IPS-NIHi11 (cell line): ENCODE measurements at places on chromosomes 1 and 21.

DNA sequence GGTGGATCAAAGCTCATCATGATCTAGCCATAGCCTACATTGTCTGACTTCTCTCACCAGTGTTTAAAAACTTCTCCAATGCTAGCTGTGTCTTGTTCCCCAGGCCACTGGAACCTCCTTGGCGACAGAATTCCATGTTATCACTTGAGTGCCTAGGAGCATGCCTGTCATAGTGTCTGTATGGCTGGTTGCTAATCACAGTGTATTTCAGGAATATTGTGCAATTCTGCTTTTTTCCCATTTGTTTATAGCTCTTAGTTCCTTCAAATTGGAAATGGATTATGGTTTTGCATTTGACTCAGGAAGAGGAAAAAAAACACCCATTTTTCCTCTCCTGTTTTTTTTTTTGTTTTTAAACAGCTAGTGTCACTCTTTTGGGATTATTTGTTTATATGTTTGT is 25.5 kb downstream of the ROR1 start:
- no peak for DNase-seq

GRCh38 chr1:172826096-172826741 is 167.3 kb downstream of the FASLG start:
- DNase-seq = peak; percentile 32

- no peak for DNase-seq
Observed at GRCh38 chr1:217462666-217463065, 168.2 kb downstream of the GPATCH2 start.

GRCh38 chr1:216566641-216567205 is 143.5 kb upstream of the USH2A start:
- DNase-seq = no peak

GRCh38 chr1:203675596-203676347 is 49.1 kb downstream of the ATP2B4 start:
- no peak for DNase-seq

GRCh38 chr1:244068567-244068966 is 17.5 kb downstream of the ZBTB18 start:
- no peak for DNase-seq

DNA sequence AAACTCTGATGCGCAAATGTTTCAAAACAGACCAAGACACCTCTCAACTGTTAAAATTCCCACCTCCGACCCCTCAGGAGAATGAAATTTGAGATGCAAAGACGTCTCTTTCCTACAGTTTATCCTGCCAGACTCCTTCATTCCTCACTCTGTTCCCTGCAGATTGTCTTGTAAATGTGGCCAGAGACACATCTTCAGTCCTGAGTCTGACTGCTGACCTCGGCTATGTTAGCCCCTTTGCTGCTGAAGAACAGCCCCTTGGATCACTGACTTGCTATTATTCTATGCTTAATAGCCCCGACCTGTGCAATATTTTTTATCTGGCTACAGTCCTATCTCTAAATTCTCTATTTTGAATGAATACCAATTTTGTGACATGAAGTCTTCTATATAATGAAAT is 16.6 kb upstream of the ESRRG start:
- DNase-seq = peak; percentile 31

DNA sequence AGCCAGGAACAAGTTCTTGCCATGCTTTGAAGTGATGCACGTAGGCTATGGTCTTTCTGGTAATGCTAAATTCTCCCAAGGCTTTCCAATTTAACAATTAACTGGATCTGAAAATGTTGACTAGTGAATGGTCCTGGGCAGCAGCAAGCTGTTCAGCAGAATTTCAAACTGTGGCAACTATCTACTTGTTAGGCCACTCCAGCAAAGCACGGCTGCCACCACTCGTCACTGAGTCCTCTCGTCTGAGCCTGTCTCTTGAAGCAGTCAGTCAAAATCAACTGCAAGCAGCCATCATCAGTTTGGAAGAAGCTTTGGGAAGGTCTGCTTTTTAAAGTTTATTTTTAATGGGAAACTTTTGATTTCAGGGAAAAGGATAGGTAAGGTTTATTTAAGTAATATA is 6.1 kb downstream of the FLVCR1 start:
- DNase-seq = no peak

DNA sequence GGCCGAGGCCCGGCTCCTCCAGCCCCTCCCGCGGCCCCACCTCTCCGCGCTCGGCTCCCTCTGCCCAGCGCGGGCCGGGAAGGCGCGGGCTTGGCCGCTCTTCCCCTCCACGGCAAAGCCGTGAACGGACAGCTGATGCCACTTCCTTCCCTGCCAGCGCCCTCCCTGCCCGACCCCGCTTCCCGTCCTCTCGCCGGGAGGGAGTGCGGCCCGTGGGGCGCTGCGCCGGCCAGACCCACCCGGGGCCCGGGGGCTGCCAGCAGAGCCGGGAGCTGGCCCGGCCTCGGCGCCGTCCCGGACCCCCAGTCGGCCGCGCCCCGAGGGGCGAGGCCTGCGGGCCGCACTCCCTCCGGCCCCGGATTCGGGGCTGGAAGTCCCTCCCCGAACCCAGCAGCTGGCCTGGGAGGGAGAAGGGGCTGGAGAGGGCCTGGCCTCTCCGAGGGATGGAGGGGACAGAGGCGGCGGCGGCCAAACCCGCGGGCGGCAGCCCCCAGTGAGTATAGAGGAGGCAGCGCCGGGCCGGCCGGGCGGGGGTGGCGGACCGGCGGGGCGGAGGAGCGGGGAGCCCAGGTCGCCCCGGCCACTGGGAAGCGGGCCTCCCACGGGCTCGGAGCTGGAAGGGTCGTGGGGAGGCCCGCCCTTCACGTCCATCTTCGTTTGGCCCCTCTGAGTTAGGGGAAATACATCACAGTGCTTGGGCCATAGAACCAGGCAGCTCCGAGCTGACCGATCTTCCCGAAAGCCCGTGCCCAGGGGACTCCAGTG is at the start of gene KIAA1614:
Gene KIAA1614, plus strand, starts transcription at position 97 of the 765 bp plus-strand sequence. Its CDS starts 347 bp downstream, at position 444.
- DNase-seq = peak; percentile 74

DNA sequence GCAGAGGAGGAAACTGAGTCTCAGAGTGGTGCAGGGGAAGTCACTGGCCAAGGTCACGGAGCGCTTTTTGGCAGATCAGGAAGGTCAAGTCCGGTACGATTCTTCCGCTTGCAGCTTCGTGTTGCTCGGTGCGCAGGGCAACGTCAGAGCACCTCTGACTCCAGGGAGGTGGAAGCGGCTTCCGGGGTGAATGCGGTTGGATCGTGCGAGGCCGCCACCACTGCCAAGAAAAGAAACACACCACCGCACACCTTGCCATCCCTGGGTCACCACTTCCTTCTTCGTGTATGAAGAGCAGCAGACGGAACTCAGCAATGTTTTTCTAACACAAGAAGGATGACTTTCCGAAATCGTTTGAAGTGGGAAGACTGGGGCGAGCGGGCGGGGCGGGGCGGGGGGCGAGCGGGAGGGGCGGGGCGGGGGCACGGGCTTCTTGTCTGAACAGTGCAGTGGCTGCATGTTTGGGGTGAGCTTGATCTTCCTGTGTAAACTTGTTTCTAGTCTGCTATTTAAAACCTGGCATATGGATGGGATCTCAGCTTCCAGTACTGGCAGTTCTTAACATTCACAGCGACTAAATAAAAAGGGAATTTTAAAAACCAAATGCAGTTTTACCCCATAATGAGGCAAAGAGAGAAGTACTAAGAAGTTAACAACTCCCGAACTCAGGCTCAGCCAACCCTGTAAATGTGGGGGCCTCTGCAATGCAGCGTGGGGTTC is 300.0 kb downstream of the RRAGC start:
- no peak for DNase-seq

- no peak for DNase-seq
Observed at GRCh38 chr1:106276871-106277270, 779.6 kb upstream of the PRMT6 start.

DNA sequence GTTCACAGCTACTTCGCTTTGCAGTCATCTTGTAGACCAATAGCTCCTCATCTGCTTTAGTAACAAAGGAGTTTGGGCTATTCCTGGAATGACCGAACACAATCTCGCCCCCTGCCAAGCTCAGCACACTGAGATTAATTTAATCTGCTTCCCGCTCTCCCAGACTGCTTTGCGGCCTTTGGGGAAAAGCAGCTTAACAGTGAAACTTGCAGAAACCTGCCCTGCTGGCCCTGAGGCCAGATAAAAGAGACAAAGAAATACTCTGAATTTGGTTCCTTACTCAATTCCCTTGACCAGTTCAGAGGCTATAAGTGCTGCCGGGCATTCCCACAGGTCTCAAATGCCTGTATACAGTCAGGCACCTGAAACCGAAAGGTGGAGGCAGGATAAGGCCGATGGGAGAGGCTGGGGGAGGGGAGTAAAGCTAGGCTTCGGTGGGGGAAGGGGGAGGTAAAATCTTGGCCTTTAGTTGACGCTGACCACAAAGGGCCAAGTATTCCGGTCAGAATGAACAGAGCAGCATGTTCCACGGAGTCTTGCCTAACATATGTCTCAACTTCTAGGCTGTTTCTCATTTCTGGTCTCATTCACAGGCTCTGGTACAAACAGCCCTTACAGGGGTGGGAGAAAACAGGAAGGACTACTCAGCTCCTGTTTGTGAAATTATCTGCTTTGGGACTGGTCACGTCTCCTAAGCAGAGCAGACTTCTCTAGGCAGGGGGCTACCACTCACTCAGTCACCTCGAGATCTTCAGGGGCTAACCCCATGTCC is 17.7 kb upstream of the A3GALT2 start:
- no peak for DNase-seq

DNA sequence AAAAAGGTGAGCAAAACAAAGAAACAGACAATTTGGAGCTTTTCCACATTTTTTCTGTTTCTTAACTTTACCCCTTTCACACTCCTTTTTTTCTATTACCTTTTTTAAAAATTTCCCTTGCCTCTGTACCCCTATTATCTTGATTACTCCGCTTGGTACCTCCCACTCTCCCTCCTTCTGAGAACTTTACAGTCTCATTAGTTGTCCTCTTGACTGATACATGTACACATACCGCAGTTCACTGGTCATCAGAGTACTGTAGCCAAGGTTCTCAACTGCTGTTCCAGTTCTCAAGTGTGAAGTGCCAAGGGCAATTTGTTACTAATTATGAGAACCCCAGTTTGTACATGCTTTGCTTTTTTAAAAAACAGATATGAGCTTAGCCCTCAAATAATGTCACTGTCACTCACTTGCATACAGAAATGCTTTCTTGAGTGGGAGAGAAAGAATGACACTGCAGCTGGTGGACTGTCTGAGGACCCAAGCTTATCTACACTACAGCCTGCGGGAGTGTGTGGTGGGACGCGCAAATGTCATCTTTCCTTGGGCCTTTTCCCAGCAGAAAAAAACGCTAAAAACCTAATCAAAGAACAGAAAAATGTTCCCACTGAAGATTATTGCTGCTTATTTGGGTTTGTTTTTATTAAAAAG is 160.8 kb downstream of the DISP1 start:
- no peak for DNase-seq

DNA sequence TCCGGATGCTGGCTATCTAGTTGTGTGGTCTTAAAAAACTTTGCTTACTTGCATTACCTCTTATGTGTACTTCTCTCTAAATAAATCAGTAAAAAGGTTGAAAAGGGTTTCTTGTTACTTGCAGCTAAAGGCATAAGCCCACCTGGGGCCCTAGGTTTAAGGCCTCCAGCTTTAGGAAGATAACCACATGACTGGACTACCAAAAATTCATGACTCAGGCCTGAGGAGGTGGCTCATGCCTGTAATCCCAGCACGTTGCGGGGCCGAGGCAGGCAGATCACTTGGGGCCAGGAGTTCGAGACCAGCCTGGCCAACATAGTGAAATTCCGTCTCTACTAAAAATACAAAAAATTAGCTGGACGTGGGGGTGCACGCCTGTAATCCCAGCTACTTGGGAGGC is 142.9 kb downstream of the APP start:
- DNase-seq = no peak
